Suppressor macrophage treated with lipopolysaccharide for 4 hours (primary cell): ENCODE measurements at places on chromosomes 11 and 22.
A peak's percentile ranks its signal among the peaks of the same experiment; 100 is the strongest.

DNA sequence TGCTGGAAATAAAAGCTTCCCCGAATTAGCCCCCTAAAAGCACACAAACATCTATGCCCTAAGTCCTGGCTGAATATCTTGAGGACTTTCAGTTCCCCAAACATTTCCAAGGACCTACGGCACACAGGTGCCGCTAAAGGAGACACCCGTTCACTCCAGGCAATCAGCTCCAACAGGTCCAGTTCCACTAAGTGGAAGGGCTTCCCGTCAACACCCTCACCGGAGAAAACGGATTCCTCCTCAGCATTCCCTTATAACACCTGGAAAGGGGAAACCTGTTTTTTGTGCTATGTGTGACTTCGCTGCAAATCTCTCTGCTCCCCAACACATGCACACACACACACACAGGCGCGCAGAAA is 3.9 kb downstream of the TENM4 start:
- DNase-seq, result no peak

DNA sequence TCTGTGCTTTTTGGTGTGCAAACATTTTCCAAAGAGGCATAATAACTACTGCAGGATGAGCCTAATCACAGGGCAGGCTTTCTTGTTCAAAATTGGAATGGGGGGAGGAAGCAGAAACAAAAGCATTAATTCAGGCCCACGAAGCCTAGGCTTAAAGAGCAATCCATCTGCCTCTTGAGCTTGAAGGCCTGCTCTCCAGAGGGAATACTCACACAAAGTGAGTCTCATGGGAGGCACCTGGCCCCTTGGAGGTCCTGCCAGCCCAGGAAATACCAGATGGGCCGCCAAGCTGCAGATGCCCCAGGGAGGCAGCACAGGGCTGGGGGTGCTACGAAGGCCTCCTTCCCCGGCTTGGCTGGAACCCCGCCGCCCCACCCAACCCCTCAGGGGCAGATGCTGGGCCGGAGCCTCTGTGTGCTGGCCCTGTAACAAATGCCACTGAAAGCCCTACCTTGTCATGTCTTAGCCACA is 39.3 kb upstream of the COMT start:
- no peak for DNase-seq

GRCh38 chr22:47032956-47033647 is 270.7 kb downstream of the TBC1D22A start:
- DNase-seq, result no peak

DNA sequence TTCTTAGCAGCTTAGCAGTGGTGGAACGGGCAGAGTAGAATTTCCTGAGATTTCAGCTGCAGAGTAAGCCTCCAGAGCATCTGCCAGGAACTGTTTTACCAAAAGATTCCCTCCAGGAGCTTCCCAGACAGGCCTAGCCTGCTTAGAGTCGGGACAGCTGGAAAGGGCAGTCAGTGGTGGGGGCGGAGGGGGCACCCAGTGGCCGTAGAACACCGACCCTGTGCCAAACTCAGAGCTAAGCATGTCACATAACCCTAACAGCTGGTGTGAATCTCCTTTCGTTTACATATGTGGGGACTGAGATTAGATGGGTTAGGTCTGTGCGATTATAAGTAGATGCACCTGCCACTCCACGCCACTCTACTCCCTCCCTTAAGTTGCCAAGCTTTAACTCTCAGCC is 80.0 kb upstream of the CRTAM start:
- no peak for DNase-seq

DNA sequence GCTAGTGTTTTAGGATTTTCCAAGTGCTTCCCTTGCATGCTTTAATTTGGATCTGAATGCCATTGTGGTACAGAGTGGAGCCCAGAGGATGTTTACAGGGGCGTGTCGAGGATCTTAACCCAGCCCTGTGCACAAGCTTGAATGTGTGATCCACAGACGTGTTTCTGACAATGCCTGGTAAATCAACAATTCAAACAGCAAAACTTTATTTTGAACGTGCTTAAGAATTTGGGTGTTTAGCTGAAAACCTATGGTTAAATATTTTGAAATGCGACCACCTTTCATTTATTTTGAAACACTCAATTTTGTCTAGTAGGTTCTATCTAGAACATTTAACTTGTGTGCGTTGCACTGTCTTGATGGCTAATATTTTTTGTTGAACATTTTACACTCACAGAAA is 1.8 kb downstream of the TUBA8 start:
- DNase-seq, result no peak

DNA sequence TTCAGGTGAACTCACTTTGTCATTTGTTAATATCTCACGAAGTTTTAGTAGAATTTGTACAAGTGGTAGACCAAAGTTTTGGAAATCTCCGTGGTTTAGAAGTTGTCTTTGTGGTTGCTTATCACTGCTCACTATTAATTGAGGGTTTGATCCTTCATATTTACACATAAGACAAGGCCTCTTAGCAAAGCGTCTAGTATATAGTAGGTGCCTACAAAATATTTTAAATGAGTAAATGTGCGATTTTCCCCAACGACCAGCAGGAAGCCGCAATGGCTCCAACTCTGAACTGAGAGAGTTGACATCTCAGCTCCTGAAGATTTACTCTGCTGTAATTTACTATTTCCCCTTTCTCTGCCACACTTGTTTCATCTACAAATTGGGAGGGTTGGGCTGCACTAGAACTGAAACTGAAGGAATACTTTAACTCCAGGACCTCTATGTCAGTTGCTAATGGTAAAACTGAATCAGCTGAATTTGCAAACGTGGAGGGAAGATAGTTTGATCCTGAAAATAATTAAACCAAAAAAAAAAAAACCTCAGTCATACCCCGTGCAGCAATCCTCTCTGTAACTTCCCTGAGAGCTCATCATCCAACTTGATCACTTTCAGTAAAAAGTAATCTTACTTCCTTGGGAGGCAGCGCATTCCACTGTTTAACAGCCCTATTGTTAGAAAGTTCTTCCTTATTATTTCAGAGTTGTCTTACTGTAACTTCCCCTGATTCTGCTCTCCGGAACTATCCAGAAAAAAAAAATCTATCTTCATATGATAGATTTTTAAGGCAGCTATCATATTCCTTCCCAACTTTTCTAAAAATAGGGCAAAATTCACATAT is 1.3 kb upstream of the SBF2 start:
- DNase-seq, result peak; percentile 90

GRCh38 chr11:19873730-19874129 is 161.1 kb downstream of the NAV2 start:
- no peak for DNase-seq

- no peak for DNase-seq
Observed at GRCh38 chr11:1302461-1303125, 6.8 kb downstream of the TOLLIP start.

DNA sequence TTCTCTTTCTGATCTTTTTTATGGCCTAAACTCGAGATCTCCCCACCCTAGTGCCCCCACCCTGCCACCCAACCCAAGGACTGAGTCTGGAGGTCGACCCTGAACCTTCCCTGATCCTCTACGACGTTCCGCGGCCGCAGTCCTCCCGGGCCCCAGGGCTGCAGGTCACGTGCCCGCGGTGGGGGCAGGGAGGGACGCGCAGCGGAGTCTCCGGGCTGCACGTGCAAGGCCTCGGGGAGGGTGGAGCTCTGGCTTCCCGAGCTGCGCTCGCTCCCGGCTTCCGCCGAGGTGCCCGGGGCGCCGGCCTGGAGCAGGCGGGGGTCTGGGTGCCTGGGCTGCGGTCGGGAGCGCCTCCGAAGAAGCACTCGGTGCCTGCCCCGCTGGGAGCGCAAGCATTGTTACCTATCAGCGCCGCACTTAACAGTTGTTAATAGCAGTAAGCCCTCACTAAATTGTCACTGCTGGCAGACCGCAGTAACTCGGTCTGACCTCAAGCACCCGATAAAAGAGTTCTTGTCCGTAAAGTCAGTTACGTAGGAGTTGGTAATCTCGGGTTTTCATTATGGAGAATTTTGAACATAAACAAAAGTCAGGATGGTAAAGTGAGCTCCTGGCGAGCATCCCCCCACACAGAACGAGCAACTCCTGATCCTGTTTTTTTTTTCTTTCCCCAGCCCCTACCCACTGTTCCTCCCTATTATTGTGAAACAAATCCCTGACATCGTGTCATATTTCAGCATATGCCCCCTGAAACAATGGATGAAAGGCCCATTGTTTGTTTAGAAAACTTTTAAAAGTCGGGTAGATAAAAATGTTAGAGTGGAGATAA is 69.7 kb upstream of the EP300 start:
- peak; percentile 93 for DNase-seq

DNA sequence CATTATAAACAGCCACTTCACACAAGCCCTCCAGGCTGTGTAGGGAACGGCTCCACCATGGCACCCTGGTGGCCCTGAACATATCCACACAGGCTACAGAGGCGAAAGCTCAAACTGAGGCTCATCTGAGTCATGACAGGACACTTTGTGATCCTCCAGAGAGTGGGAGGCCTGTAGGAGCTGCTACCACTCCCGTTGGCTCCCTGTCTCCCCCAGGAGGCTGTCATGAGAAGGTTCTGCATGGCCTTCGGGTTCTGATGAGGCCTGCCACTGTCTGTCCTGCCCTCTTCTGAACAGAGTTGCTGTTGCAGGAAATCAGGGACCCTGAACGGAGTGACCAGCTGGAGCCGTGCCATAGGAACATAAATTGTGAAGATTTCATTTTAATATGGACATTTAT is 23.8 kb upstream of the ALDH3B2 start:
- no peak for DNase-seq

DNA sequence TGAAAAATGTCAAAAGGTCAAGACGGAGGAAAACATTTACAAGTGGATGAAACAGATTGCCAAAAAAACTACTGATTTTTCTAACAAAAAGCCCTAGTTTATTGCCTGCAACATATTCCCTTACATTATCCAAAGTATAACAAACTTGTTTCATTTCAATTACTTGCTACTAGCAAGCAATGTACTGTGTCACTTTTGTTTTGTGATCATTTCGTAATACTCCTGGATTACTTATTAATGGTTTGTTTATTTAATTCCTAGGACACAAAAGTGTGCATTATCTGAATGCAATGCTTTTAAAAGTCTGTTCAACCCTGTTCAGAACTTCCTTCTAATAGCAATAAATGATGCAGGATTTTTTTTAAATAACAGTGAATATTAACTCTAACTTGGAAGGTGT is 50.9 kb downstream of the CCDC34 start:
- DNase-seq, result no peak

DNA sequence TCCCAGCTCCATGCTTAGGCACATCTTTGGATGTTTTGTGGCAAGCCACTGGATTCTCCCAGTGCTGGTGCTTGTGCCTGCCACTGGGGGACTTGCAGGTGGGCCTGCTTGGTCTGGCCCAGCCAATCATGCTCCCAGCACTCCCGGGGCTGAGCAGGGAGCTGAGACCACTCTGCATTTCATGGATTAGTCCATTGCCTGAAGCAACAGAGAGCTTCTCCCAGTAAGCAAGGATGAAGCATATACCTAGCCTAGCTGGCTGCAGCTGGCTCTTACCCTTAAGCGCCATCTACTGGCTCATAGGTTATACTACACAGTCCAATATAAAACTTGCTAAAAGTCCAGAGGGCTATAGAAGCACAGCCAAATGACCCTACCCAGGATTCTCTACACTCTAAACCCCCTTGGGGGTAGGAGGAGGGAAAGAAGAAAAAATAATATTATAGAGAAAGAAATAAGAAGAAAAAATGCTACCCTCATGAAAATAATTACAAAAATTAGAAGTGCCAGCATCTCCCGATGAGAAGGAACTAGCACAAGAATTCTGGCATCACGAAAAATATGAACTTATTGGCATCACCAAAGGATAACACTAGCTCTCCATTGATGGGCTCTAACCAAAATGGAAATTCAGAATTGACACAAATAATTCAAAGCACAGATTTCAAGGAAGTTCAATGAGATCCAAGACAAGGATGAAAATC is 275.3 kb downstream of the C11orf87 start:
- DNase-seq, result peak; percentile 56

DNA sequence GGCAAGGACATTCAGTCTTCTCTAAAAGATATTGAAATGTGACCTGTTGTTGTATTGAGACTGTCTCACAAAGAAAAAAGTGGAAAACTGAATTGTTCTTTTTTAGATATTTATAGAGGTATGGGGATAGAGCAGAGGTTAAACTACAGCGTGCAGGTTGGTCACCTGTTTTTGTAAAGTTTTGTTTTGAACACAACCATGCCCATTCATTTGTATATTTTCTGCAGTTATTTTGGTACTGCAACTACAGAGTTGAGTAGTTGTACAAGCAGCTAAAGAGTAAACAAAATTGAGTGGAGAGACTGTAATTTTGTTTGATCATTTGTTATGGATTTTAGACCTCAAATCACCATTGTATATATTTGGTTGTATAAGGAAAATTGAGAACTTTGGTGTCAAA is 11.3 kb downstream of the EED start:
- DNase-seq, result no peak

DNA sequence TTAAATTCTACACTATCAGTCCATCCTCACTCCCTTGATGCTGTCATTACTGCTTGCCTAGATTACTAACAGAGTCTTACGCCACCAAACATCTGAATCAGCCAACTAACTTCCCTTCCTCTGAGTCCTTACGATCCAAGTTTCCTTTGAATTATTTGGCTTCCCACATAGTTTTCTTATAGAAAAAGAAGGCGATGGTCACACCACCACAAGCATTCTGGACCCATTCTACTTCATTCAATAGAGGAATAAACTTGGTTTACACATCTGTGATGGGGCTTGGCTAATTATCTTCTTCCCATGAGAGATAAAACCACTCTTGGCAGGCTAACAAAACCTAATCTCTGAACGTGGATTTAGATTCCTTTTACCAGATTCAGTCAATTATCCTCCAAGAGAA is 35.0 kb downstream of the INTS4 start:
- DNase-seq, result peak; percentile 18

DNA sequence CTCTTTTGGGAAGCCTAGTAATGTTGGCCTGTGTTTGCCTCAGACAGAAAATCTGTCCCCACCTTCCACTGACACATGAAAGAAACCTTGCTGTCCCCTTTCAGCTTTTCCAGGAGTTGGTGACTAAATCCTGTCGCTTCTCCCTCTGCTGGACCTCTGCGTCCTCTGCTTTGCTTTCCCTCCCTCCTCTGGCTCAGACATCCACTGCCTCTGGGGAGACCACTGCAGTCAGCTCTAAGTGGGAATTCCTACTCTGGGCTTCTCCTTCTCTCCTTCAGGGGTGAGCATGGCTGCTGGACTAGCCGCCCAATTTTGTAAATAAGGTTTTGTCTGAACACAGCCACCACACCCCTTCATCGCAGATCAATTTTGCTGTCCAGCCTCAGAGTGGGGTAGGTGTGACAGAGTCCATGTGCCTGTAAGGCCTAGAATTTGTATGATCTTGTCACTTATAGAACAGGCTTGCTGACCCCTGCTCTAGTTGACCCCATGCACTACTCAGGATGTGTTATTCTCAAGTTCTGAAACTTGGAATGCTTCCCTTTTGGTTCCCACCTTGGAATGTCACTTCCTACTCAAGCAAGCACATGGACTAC is 23.0 kb downstream of the LRRC74B start:
- no peak for DNase-seq
